Stimulated activated CD4-positive, alpha-beta T cell treated with anti-CD3 and anti-CD28 coated beads, Interleukin-1b, Interleukin-23, amount 100 ng/mL, for 1 hour (primary cell): ENCODE measurements at places on chromosomes 4 and X.

- DNase-seq: no peak
Observed at GRCh38 chr4:19214591-19215186, 1037.0 kb upstream of the SLIT2 start.

DNA sequence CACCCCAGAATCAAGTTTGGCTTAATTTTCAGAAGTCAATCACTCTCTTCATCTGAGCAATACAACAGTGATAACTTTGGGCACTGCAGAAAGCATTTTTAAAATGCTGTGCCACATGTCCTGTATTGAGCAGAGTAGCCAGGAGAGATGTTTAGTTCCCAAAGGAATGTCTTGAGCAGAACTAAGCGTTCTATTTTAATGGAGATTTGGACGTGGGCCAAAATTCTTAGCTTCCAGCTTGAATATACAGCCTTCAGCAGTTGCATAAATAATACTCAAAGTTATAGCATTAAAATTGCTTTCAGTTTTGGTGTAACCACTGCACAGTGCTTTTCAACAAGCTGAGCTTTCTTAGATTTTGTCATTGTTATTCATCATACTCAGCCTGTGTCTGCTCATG, 679.2 kb downstream of the NLGN4X start:
- no peak for DNase-seq

GRCh38 chrX:99271641-99272040, 1138.4 kb downstream of the PCDH19 start:
- no peak for DNase-seq

DNA sequence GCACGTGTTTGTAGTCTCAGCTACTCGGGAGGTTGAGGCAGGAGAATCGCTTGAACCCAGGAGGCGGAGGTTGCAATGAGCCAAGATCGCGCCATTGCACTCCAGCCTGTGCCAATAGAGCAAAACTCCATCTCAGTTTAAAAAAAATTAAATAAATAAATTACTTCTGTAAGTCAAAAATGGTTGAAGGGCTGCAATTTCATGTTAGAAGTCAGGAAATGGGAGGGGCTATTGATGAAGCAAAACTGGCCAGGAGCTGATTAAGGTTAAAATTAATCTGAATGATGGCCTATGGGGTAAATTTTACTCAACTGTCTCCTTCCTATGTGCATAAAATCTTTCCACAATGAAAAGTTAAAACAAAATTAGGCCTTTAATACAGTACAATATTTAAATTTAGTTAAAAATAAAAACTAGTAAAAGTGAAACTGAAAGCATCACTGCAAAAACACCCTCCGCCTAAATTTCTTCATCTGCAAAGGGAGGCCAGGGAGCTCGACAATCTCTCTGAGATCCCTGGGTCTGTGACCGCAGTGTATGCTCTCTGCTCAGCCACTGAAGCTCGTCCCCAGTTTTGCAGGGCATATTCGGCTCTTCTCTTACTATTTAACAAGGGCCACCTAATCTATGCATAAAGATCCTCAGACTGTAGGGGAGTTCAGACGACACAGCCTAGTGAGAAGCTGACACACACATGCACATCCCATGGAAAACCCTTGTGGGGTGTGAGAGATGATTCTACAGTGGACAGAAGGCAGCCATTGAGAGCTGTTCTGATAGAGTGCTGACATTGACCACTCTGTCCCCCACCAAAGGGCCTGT, 57.2 kb downstream of the IRF2 start:
- no peak for DNase-seq

- no peak for DNase-seq
Observed at GRCh38 chrX:19554786-19555185, 39.5 kb upstream of the MAP3K15 start.

DNA sequence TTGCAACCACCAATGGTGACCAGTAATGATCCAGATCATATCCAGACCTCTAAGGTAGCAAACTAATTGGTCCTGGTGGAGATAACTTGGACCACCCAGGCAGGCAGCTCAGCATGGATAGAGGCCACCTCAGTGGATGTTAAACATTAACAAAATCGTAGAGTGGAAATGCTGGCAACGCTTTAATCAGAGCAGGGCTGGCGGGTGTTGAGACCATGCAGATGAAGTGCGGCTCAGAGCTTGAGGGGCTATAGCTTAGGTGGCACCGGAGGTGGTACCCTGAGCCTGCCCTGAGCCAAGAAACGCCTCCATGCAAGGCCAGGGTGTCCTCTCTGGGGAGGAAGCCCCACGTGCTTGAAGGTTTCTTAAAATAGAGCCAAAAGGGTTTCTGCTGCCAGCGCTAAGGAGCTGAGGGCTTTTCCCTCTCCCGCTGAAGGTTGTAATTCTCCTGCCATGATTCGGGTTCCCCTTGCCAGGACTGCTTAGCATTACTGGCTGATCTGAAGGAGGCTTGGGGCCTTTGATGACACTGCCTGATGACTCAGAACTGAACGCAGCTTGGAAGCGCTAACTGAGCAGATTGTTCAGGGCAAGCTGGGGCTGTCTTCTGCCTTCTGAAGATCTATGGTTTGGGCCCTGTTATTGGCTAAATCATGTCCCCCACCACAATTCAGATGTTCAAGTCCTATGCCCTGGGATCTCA, 177.8 kb upstream of the ATP6AP2 start:
- no peak for DNase-seq

GRCh38 chr4:108166038-108166437, 2.7 kb downstream of the LEF1 start:
- no peak for DNase-seq

DNA sequence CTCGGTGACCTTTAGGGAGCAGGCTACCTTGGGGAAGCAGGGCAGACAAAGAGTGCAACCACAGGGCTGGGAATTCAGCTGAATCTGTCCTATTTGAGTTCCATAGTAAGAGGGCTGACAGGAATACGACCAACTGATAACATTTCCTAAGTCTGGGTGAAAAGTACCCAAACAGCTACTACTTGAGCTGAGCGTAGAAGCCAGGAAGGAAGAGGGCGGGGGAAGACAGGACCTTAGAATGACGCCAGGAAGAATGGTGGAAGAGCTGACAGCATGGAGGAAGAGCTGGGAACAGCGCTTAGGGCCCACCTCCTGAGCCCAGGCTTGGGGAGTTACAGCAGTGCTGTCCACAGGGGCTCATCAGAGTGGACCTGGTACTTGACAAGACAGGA, 14.4 kb downstream of the MECP2 start:
- DNase-seq: no peak

DNA sequence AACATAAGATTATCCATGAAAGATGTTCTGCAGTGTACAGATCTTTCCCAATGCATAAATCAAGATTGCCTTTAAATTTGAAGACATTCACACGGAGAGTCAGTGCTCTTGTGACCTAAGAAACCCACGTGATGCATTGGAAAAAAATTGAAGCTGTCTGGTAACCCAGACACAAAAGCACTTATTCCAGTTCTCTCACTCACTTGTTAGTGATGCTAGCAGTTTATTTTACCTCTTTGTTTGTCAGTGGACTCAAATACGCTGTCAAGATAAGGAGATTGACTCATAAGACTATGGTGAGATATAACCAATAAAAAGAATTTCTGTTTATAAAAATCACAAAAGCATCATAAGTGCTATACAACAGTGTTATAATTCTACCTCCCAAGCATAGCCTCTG, 245.8 kb upstream of the SMIM31 start:
- DNase-seq: no peak

DNA sequence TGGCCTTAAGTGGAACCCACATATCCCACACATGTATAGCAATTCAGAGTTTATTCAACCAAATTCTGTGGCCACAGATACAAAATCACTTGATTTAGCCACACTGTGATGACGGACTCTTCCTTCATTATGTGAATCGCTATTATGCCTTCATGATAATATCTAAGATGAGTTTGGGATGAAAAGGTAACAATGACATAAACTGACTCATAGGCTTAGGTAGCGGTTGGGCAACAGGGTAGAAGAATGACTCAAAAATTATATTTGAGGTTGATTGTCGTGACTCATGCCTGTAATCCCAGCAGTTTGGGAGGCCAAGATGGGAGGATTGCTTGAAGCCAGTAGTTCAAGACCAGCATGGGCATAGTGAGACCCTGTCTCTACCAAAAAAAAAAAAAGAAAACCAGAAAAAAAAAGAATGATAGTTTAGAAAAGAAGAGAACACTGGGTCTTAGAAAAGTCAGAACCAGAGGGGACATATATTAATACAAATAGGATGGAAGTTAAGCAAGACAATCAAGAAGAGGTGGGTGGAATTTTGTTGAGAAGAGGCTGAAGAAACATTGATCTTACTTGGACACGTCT, 70.4 kb upstream of the USP9X start:
- no peak for DNase-seq

DNA sequence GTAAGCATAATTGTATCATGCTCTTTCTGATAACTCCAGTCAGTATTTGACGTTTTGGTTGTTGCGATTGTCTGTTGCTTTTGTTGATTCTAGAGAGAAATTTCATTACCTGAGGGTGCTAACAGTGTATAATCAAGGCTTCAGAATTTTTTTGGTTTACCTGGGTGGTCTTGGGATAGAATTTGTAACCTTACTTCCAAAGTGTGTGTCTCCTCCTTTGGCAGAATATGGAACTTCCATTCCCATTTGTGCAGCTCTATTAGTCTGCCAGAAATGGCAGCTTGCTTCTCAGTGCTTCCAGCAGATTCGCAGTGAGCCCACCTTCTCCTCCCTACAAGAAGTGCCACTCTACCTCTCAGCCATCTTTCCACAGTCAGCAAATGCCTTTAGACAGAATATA, 5.3 kb downstream of the COPS4 start:
- DNase-seq: no peak

GRCh38 chr4:57499786-57500185, 389.6 kb upstream of the IGFBP7 start:
- no peak for DNase-seq

GRCh38 chr4:186823989-186824388, 100.3 kb upstream of the FAT1 start:
- no peak for DNase-seq

DNA sequence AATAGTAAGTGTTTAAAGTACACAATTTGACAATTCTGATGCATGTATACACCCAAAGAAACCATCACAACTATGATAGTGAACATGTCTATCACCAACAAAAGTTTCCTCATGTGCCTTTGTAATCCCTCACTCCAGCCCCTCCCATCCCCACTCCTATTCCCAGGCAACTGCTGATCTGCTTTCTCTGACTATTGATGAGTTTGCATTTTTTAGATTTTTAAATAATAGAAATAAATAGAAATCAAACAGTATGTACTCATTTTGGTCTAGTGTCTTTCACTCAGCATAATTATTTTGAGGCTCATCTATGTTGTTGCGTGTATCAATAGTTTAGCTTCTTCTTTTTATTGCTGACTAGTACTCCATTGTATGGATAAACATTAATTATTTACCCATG, 5.3 kb upstream of the RPS4X start:
- no peak for DNase-seq

- DNase-seq: no peak
Observed at GRCh38 chr4:180203349-180203748, 2039.9 kb upstream of the TENM3 start.

- peak; percentile 22 for DNase-seq
Observed at GRCh38 chrX:39854772-39855747, 242.7 kb downstream of the BCOR start.

GRCh38 chrX:115023139-115023538, 5.7 kb upstream of the IL13RA2 start:
- no peak for DNase-seq

DNA sequence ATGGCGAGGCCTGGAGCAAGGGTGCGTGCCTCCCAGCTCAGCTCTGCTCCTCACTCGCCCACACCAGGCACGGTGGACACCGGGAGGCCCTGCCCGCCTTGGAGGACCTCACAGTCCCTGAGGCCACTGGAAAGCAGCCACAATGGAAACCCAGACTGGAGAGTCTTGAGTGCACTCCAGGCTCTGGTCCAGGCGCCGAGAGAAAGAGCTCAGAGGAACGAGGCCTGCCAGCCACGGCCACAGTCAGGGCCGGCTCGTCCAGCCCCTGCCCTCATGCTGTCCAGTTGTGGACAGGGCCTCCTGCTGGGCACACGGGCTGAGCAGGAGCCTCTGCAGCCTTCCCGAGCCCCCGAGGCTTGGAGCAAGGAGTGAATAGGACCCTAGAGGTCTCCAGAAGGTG, 53.3 kb upstream of the GRPEL1 start:
- DNase-seq: no peak

DNA sequence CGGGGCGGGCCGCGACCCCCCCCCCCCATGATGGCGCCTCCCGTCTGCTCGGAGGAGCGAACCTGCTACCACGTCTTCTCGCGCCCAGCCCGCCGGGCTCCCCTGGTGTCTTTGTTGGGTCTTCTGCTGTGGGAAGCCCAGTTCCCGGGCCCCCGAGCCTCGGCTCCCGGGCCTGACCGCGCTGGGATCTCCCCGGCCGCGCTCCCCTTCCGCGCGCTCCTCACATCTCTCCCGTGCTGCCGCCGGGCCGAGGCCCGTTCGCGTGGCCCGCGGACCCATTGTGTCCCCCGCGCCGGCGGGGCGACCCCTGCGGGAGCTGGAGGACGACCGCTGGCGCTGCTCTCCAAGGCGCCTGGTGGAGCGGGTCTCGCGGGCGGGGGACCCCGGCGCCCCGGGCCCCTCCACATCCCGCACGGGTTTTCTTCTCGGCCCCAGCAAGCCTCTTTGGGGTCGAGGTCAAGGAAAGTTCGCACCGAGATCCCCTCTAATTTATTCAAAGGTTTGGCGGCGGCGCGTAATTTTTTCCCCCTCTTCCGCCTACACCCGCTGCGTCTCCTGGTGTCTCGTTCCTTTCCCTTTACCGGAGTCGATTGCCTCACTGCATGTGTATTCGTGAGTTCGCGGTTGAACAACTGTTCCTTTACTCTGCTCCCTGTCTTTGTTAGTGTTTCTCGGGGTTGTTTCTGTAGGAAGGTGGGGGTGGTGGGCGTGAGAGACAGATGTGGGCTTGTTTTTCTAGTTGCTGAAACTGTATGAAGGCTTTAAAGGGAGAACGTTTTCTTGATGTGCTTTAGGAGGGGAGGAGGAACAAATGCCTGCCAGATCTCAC, 770 bp downstream of the SMAD1 start:
- no peak for DNase-seq

DNA sequence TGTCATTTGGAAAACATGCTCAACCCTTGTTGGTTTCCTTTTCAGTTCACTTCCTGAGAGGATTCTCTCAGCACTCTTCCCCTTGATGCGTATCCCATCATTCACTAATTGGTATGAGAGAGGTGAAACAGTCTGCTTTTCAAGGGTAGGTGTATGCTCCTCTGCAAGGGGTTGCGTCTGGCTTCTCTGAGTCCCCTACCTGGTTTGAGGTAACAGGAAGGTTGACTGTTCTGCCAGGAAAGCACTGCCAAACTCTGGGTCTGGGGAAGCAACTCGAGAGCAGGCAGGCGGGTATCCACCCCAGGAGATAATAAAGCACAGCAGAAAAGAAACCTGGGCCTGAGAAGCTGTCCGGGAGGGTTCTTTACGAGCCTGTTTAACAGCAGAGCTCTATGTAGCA, 101.2 kb downstream of the SHROOM4 start:
- DNase-seq: no peak
